ENCODE measurements at places on chromosomes 5 and 9.
A peak's percentile ranks its signal among the peaks of the same experiment; 100 is the strongest.

DNA sequence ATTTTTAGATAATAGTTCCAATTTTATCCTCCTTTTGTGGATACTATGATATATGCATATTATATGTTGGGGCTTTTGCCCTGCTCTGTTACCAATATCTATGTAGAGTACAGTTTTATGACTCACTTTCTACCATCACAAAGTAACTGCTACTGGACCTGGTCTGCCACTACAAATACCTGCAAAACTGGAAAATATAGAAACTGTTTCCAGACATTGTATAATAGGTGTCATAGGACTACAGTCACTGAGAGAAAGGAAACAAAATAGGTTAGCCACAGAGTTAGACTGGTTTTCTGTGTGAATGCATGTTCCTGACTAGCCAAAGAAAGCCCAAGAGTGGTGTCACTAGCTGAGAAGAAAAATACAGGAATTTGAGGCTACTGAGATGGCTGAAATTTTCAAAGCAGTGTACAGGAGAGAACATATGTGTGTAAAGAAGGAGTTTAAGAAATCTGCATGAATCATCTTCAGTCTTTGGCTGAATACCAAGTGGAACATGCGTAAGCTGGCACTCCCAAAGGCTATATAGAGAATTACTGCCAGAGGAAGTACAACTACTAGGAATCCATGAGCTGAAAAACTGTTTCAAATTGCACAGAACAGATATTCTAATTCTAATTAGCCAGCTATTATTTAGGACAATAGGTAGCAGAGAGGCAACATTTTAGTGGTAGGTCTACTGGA is 29.0 kb upstream of the FAM174A start:
- no peak for DNase-seq

DNA sequence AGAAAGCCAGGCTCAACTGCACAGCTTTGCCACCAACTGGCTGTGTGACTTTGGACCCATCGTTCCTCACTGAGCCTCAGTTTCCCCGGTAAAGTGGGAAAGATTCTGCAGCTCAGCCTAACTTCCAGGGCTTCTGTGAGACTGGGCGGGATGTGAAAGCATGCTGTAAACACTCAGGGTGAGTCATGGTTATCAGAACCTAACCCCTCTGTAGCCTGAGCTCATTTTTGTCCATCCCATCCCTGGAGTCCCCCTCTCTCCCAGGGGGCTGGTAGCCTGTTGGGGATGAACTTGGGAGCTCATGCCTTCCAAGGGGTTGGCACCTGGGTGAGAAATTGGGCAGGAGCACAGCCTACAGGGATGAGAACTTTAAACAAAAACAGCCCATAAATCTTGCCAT is 2.3 kb downstream of the CCDC69 start:
- DNase-seq: no peak

GRCh38 chr5:127064253-127064840 is 9.0 kb downstream of the C5orf63 start:
- DNase-seq: no peak

DNA sequence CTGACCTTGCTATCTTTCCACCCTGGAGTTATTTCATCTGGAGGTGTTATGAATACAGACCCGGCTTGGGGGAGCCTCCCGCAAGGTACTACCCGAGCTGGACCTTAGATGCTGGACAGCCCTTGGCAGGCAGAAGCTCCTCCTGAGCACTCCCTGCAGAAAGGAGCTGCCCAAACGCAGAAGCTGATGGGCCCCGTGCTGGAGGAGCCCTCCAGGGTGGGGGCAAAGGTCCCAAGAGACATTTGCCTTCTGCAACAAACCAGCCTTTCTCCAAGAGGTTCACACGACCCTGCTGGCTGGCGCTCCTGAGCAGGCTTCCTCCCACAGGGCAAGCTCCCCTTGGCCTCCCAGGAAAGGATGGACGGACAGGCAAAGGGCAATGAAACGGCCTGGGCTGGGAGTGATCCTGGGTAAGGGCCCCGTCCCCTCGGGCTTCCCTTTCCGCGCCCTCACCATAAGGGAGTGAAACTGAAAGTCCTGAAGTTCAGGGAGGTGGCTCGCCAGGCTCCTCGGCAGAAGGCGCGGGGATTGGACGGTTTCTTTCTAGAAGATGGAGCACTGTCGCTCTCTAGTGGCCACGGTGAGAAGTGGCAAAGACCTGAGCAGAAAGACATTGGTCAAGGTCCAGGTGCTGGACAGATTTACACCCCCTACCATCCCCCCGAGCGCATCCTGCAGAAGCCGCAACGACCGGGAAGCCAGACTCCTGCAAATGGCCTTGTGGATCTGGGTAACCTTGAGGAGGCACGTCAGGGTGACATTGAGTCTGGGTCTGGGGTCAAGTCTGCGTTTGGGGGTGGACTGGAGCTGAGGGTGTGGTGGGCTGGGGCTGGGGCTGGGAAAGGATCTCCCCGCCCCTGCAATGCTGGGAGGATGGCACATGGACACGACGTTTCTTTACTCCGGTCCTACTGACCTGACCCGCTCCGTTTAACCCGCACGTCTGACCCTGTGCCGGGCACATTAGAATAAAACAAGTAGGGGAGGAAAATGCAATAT is 56.4 kb downstream of the NEURL1B start:
- peak; percentile 76 for DNase-seq

GRCh38 chr5:102623329-102624065 is 124.7 kb upstream of the SLCO6A1 start:
- DNase-seq: no peak

DNA sequence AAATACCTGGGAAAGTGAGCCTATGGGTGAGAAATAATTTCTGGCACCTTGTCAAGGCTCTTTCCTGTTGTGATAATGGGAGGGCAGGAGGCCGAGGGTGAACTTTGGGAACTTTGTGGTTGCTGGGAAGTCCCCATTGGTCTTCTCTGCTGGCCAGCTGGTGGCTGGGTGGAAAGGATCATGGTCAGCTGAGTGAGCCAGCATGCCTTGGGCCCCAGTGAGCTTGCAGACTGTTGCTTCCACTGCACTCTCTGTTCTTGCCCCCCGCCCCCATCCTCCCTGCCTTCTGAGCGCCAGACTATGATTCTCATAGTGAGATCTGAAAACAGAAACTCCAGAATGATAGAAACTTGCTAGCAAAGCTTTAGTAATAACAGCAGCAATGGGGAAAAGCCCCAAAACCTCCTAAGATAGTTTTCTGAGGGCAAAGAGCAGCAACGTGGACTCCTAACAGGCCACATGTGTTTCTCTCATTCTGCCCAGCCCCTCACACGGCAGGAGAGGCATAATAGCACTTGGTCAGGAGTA is 139.2 kb upstream of the SMARCA2 start:
- DNase-seq: peak; percentile 64

- no peak for DNase-seq
Observed at GRCh38 chr5:122611406-122611805, 163.5 kb upstream of the SNX2 start.

DNA sequence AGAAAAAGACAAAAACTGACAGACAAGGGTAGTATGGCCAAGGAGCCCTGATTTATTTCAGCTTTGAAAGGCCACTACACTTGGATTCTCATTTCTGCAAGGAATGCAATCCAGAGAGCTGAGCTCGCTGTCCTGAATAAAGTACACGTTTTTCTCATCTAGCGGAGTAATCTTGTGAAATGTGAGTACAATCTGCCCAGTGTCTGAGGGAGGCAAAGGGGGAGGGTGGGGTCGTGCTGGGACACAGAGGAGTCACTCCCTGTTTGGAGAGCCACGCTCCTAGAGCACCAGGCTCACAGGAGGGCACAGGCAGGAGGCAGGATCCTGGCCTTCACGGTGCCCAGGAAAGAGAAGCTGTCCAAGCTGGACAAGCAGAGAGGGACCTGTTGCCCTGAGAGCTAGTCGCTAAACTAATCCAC is 51.0 kb upstream of the IFNK start:
- no peak for DNase-seq

All from stimulated activated CD4-positive, alpha-beta T cell treated with anti-CD3 and anti-CD28 coated beads, Interleukin-12 subunit alpha, Interleukin-12 subunit beta, amount 100 ng/mL, for 4 hours (primary cell).